Right lobe of liver (tissue), 6 donors: ENCODE measurements at places on chromosomes 6 and 20.

GRCh38 chr20:46371656-46372055, 34.8 kb downstream of the ELMO2 start:
- DNase-seq: no peak

DNA sequence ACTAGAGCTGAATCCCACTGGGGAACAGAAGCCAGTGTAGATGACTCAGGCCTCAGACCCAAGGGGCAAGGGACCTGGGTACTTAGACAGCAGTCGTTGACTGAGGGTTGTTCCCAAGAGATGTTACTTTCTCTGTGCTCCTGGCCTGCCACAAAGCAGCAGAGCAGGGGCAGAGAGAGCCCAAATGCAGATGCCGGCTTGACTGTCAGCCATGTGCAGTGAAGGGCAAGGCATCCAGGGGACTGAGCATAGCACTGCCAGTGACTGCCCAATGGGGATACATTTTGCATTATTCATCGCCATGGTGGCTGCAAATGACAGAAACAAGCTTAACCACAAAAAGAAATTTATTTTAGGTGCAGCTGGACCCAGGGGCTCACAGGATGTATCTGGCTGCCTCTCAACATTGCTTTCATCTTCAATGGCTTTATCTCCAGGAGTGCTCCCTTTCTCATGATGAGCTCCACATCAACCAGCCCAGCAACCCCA, 7.6 kb upstream of the TP53RK start:
- DNase-seq: no peak

- no peak for DNase-seq
These were observed 548 bp downstream of the PROCR start for GRCh38 chr20:35172434-35172806.

GRCh38 chr6:131172222-131172621, 37.0 kb downstream of the AKAP7 start:
- DNase-seq: no peak

- peak; percentile 78 for DNase-seq
These were observed 12.4 kb downstream of the MTHFD1L start for GRCh38 chr6:150877928-150878327.
